Stimulated activated CD4-positive, alpha-beta T cell treated with anti-CD3 and anti-CD28 coated beads, Interleukin-1b, Interleukin-23, amount 100 ng/mL, for 1 hour (primary cell): ENCODE measurements at places on chromosomes 16 and 17.

DNA sequence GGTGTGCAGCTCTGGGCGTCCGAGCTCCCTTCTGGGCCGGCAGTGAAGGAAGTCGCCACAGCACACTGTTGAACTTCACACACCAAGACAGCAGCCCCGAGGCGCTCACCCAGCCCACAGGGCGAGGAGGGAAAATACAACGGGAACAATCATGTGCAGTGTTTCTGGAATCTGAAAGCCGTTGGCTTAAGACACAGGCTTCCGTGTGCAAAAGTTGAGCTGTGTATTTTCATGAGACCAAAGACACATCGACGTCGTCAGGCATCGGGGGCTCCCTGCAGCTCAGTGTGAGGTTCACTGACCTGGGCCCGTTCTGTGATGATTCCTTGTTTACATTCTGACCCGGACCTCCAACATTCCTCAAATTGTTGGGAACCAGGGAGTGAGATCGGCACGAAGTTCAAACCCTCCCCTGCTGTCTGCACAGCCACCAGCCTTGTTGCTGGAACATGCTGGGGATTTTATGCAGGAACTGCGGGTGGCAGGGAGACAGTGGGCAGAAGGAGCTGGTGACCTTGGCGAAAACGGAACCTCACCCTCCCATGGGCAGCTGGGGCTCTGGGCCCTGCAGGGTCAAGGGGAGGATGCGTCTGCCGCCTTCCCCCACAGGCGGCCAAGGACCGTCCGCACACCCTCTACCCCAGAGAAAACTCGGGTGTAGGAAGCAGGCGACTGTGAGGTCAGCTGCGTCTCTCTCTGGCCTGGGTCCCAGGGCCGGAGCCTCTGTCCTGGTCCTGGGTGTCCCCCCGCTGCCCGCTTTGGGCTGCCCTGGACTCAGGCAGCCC, 72.2 kb downstream of the METRNL start:
- no peak for DNase-seq

DNA sequence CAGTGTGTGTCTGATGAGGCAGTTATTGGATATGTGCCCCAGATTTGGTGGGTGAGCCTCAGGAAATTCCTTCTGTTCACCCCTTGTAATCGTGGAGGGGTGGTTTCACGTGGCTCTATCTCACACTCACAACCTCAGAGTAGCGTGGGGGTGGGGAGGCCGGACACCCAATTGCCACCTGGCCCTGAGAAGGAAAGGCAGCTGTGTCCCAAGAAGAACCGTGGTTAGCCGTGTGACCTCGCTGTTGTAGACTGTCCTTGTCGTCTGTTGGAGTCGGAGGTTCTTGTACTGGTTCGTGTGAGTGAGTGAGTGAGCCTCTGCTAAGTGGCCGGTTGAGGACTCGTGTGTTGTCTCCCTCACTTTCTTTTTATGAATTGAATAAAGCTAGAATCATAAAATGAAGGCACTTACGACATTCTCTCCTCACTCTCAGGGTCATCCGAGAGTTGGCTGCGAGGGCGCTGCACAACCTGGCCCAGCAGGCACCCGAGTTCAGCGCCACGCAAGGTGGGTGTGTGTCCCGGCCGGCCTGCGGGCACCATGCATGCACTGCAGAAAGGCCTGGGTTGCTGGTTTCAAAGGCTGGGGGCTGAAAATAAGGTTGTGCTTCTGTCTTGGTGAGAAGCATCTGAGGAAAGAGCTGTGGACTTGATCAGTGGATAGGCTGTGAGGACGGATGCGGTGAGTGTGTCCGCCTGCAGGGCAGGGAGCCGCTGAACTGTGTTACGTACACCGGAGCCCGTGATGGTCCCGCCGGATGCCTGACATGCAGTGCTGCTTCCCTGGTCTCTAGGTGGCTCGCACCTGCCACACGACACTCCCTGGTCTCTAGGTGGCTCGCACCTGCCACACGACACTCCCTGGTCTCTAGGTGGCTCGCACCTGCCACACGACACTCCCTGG, 63.4 kb upstream of the ZNF750 start:
- no peak for DNase-seq

GRCh38 chr16:28524681-28525171, 14.0 kb downstream of the NUPR1 start:
- no peak for DNase-seq

DNA sequence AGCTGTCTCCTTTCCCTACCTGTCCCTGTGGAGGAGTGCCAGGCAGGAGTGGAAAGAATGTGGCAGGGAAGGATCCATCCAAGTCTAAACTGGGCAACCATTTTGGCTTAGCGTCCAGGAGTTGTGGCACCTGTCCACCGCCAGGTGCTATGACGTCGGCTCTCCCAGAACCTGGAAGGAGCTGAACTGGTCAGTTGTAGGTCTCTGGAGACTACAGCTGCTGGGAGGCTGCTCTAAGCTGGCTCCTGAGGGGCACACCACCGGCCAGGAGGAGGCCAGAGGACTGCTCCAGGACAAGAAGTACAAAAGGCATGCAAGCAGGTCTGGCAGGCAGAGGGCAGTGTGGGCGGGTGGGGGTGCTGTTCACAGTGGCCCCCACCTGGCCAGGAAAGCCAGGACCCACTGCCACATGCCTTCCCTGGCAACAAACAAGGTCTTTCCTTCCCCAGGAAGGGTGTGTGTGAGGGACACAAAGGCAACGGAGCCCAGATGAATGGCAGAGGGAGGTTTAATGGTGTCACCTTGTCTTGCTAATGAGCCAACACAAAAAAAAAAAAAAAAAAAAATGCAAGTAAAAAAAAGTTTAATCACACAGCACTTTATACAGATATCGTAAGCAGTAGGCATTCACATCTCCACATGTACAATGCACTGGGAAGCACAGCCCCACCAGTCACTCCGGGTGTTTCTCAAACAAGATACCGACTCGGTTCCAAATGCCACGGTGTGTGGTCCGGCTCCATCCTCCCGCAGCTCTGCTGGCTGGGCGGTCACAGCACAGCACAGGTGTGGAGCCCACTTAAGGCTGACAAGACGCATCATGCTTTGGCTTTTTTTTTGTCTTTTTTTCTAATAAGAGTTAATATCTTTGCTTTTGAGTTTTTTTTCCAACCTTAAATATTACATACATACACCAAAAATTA, 4.8 kb downstream of the SPHK1 start:
- no peak for DNase-seq

- DNase-seq, result no peak
Observed at GRCh38 chr16:64417711-64418227, 704.1 kb downstream of the CDH11 start.
